ENCODE measurements at places on chromosomes 12 and 14.

DNA sequence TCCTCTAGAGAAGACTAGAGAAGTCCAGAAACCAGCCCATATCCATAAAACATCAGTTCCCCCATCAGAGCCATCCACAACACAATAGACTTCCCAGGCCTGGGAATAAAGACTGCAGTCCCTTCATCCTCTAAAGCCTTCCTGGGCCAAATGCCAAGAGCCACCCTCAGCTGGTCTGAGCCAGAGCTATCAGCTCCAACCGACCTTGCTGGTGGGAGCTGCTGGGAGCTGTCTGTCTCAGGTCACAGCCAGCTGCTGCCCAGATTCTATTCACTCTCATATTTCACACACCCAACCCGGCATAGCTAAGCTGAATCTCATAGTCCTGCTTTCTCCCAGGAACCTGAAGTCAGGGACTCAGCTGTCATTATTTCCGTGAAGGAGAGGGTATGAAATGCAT lies 10.9 kb upstream of the TFCP2 start:
- DNase-seq, result no peak
- H3K27ac ChIP-seq, result no peak overlapping the region
- H3K4me1 ChIP-seq, result peaks cover 5% of the 10 kb centered on the region

DNA sequence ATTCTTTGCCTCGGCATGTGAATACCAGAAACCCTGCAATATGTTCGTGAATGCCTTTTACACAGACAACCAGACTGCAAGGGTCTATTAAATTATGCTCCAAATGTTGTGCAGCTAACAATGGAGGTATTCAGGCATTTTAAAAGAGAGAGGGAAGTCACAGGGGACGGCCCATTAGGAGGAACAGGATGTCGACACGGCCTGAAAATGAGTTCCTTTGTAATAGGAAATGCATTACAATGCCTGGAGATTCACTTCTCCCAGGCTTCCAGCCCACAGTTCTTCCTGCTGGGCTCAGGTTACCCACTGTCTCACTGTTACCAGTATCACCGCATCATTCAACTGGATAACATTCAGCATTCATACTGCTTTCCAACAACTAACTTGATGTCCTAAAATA lies 2.5 kb downstream of the DUSP6 start:
- H3K27ac ChIP-seq, result peak overlapping the region; percentile 93
- H3K4me3 ChIP-seq, result peak overlapping the region; percentile 93
- H3K27me3 ChIP-seq, result no peaks in the 10 kb centered on the region
- peaks cover 56% of the 10 kb centered on the region for H3K4me1 ChIP-seq

GRCh38 chr14:104115691-104116287 lies 22.6 kb upstream of the KIF26A start:
- peaks cover 29% of the 10 kb centered on the region for H3K27me3 ChIP-seq
- no peaks in the 10 kb centered on the region for H3K4me1 ChIP-seq

DNA sequence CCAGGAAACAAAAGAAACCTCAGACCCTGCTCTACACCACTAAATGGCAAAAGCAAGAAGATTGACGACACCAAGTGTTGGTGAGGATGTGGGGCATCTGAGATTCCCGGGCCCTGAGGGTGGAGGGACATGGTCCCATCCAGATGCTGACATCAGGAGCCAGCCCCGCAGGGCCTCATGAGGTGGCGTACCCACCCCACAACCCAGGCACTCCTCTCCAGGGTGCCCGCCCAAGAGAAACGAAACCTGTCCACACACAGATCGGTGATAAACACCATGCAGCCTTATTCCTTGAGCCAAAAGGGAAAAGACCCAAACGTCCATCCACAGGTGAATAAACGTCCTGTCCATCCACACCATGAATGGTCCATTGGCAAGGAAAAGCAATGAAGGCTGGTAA lies 54.8 kb upstream of the C14orf180 start:
- H3K27ac ChIP-seq, result no peak overlapping the region
- H3K4me1 ChIP-seq, result no peaks in the 10 kb centered on the region
- no peak overlapping the region for H3K4me3 ChIP-seq
- no peaks in the 10 kb centered on the region for H3K27me3 ChIP-seq
- no peak for DNase-seq

DNA sequence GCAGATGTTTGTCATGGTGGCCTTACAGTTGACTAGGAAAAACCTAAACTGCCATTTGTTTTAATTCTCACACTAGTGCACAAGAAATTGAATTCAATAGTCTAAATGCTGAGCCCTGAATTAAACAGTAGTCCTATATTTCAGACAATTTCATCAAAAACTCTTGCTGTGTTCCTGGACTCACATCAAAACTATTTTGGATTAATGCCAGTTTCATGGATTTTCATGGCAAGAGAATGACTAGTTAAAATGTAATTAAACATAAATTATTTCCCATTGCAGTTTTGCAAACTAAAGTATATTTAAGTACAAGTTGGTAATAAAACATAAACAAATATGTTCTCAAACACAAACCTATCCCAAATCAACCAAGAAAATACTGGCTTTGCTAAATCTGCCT lies 468.0 kb upstream of the PRICKLE1 start:
- no peak overlapping the region for H3K4me3 ChIP-seq
- no peak overlapping the region for H3K27ac ChIP-seq
- H3K4me1 ChIP-seq, result no peaks in the 10 kb centered on the region
- H3K36me3 ChIP-seq, result no peaks in the 10 kb centered on the region
- no peak for DNase-seq
- H3K27me3 ChIP-seq, result no peaks in the 10 kb centered on the region

- no peak overlapping the region for H3K27ac ChIP-seq
- no peak overlapping the region for H3K4me3 ChIP-seq
- no peaks in the 10 kb centered on the region for H3K27me3 ChIP-seq
Observed at GRCh38 chr12:28558250-28558649, 368.0 kb downstream of the CCDC91 start.

GRCh38 chr12:116267948-116268347 lies 9.5 kb downstream of the MED13L start:
- no peaks in the 10 kb centered on the region for H3K27me3 ChIP-seq
- no peak for DNase-seq
- H3K4me1 ChIP-seq, result peaks cover 20% of the 10 kb centered on the region
- H3K4me3 ChIP-seq, result no peak overlapping the region
